Activated CD4-positive, alpha-beta T cell treated with anti-CD3 and anti-CD28 coated beads, Interleukin-2, amount 10 ng/mL, durations not matched to agents 24 days and 14 days (primary cell): ENCODE measurements at places on chromosomes 13 and 19.

GRCh38 chr13:41326661-41327060 lies 15.6 kb downstream of the NAA16 start:
- peak; percentile 17 for DNase-seq

- peak; percentile 81 for DNase-seq
These were observed 18.8 kb downstream of the PDCD5 start for GRCh38 chr19:32599736-32600157.

- DNase-seq = no peak
These were observed 19.1 kb downstream of the ELL start for GRCh38 chr19:18502638-18503294.

- DNase-seq = no peak
These were observed 696.7 kb upstream of the SLITRK5 start for GRCh38 chr13:86974251-86974994.

DNA sequence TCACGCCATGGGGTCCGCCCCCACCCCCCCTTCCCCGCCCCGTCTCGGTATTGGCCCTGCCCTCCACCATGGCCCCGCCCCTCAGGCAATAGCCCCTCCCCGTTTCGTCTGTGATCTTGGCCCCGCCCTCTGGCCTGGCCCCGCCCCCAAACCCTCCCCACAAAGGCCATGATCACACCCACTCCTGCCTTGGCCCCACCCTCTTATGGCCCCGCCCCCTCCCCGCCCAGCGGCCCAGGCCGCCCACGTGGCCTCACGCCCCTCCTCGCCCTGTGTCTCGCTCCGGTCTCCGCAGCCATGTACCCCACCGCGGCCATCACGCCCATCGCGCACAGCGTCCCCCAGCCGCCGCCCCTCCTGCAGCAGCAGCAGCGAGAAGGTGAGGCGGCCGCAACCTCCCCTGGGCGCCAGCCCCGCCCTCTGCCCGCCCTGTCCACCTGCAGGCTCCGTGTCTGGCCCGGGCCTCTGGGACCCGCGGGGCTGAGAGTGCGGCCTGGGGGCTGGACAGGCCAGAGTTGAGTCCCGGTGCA lies 61.3 kb downstream of the CELF5 start:
- peak; percentile 65 for DNase-seq

DNA sequence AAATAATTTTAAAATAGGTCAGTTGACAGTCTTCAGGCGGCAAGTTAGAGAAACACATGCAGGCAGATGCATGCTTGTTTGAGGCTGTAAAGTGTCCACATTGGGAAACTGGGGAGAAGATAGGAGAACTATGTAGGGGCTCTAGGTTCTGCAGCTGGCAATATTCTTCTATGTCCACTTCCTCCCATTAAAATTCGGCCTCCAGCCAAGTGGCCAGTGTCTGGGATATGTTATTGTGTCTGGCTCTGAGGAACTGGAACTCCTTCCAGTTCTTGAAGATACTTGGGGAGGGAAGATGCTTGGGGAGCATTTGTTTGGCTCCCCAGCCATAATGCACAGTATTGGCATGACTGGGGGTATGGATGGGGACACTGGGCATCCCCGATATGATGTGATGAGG lies 20.9 kb upstream of the KLF2 start:
- DNase-seq = no peak
